ENCODE measurements at places on chromosomes 5 and 9. TPM values are rescaled to one million over a fixed set of nuclear protein-coding genes. Genes with fewer than 3 reads are reported as not detected.

DNA sequence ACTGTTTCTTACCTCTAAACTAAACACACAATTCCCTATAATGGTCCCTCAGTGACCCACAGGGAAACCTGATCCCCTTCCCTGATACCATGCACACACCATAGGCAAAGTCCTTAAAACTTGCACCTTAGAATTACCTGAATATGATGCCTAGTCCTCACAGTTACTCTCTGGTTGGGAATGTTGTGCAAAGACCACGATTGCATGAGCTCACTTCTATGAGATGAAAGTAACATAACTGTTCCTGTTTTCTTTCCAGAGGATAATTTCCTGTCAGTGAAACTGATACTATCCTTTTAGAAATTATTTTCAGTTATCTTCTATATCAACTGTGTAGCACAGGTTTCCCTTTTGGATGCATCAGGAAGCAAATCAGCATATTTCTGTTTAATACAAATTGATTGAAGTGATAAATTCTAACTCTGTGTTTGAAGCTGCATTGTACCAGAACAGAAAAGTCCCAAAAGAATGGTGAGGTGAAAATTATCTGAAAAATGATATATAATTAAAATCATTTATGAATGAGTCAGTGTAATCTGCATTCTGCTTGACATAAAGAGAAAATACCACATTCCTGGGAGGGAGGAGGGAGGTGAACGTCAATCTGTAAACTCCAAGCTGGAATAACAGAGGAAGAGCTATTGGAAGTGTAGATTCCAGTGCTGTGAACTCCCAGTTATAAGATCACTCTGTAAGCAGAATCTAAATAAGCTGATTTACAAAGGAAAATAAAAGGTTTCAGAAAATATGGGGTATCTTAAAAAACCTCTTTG is 51.2 kb upstream of the TNFAIP8 start:
- no peak for DNase-seq

DNA sequence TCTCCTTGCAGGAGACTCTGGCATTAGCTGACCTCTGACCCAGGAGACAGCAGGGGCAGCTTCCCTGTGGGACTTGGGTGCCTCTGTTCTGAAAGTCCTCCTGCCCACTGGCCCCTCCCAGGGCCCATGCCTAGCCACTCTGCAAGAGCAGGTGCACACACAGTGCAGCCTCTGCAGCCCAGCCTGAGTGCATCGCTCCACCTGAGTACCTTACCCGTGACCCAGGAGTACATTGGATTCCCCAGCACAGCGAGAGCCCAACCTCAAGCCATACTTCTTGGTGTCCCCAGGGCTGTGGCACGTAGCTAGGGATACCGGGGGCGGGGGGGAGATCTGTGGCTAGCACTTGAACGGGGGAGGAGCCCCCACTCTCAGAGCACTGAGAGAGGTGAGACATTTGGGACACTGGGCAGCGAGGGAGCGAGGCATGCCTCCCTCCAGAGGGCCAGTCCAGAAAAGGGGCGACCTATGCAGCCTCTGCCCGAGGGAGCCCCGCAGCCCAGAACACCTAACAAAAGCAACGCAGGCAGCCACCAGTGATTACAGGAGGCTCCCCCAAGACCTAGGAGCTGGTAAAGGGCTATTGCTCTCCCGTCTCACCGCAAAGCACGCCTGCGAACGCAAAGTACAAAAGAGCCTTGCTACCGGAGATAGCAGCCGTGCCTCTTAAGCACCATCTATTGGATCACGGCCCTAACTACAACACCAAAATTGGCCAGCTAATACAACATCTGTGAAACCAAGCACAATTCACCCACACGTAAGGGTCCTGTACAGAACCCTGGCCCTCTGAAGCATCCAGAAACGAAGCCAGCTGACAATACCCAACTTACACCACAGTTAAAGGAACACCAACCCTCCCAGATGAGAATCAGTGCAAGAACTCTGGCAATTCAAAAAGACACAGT is 826 bp upstream of the PRDM9 start:
- no peak for DNase-seq

- DNase-seq = no peak
Measured at GRCh38 chr5:74623006-74623611, 17.4 kb downstream of the ENC1 start.

DNA sequence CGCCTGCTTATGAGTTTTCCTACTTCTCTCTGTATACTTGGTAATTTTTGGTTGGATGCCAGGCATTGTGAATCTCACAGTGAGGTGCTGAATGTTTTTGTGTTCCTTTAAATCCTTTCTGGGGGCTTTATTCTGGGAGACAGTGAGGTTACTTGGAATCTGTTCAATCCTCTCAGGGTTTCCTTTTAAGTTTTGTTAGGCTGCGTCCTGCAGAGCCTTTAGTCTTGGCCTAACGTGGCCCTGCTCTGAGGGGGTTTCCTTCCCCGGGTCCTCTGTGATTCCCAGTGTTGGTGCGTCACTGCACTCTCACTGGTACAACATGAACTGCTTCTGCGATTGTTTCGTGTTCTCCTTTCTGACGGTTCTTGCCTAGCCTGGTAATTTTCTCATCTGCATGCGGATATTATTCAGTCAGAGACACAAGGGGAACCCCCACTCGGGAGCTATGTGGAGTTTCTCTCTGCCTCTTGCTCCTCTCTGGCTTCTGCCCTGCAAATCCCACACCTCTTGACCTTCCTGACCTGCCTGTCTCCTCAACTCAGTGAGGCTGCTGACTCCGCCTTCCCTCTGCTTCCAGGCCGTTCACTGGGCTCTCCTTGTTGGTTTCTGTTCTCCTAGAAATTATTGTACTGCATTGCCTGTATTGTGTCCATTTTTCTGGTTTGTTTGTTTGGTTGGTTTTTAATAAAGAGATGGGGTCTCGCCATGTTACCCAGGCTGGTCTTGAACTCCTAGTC is 128.1 kb downstream of the DAB2IP start:
- DNase-seq = no peak

DNA sequence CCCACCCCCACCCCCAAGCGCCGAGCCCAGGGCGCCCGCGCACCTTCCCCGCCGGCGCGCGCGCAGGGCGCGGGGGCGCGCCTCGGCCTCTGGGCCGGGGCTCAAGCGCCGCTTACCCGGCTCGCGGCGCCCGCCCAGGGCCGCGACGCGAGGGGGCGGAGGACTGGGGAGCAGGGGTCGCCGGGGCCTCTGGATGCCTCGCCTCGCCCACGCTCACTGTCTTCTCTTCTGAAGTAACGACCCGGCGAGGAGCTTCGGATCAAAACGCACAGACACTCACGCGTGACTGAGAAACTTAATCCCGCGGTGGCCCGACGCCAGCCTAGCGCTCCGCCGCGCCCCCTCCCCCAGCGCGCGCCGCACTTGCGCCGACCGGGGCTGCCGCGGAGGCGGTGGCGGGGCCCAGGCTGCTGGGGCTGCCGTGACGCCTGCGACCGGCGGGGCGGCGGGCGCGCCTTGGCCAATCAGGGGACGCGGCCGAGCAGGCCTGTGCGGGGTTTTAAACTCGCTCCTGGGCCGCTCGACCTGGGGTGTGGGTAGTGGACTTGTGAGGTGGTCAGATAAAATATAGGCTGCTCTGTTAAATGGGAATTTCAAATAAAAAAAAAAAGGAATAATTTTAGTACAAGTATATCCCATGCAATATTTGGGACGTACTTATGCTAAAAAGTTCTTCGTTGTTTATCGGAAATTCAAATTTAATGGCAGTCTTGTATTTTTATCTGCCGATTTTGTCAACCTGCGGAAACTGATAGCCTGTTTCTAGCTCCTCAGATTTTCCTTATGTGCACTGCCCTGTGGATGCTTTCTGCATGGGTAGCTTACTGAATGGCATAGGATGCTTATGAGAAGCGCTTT is at the start of gene MPDZ:
MPDZ (minus strand) TSS at position 409 of the 858 bp plus-strand sequence. CDS start 29,377 bp downstream, outside the sequence.
- no peak for DNase-seq

- DNase-seq = no peak
Measured at GRCh38 chr5:34047774-34048572, 5.0 kb upstream of the C1QTNF3 start.

DNA sequence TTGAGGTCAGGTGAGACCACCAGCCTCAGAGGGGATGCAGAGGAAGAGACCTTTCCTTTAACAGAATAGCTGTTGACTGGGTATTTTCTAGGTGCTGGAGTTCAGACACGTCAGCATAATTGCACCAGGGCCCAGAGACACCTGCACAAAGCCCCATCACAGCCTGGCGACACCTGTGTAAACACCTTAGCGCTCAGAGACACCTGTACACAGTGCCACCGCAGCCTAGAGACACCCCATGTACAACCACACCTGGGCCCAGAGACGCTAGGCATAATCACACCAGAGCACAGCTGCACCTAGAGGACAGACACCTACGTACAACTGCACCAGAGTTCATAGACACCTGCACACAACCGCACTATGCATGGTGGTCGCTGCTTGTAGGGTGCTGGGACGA is 1.0 kb downstream of the TRIP13 start:
- no peak for DNase-seq

DNA sequence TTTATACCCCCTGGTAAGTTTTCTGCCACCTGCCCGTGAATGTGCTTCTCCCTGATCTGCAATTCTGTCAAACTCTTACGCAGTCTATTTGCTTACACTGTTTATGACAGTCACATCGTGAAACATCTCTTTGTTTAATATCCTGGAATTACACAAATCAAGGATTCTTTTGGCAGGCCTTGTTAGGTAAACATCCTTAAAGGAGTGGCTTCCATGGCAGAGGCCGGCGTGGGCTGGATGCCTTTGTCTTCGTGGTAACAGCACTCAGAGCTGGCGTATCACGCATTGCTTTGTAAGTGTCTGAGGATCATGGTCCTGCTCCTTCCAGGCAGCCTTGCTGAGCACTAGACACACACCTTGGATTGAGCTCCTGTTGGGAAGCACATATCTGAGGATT is 145.7 kb downstream of the IRX1 start:
- DNase-seq = no peak

- no peak for DNase-seq
Measured at GRCh38 chr5:139950436-139950835, 92.7 kb downstream of the NRG2 start.

DNA sequence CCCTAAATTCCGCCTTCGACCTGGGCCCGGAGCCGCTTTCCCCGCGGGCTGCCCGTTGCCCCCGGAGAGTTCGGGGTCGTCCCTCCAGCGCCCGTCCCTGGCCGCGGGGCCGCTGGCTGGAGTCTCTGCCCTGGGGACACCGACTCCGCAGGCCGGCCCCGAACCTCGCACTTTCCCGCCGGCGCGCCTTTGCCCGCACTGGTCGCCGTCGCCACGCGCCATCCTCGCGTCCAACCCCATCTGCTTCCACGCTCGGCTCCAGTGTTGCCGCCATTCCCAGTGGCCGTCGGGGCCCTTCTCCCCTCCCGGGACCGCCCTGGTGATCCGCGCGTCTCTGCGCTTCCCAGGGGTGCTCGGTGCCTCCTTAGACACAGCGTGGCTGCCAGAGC is 11.0 kb downstream of the LHX3 start:
- DNase-seq = no peak

DNA sequence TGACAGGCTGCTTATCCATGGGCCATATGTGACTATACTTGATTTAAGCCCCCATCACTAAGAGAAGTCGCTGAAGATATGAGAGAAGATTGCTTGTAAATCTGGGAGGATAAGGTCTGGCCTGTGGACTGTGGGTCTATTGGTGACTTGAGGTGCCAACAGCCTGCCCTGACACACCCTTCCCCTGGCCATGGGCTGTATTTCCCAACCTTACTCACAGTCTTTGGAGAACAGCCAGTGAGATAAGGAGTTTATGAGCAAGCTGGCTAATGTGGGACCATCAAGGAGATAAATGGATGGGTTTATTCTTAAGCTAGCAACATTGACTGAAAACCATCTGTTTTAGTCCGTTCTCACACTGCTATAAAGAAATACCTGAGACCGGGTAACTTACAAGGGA is 231.3 kb downstream of the ZSWIM6 start:
- no peak for DNase-seq

GRCh38 chr9:125380406-125380805 is 118.8 kb downstream of the GAPVD1 start:
- DNase-seq = no peak

- DNase-seq = no peak
Measured at GRCh38 chr5:137921931-137922330, 32.7 kb downstream of the PKD2L2 start.

DNA sequence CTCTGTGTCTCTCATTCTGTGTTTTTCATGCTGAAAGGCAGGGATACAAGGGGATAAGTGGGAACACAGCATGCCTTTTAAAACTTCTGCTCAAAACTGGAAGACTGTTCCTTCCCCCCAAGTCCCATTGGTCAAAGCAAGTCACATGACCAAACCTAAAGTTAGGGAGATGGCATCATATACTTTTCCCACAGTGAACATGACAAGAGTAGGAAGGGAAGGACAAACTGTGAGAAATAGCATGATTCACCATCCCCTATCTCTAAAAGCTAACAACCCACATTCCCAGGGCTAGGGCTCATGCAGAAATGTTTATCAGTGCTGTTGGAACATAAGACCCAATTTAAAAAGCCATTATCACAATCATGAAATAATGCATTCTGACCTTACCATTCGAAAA is 24.2 kb upstream of the SHISAL2B start:
- DNase-seq = no peak

DNA sequence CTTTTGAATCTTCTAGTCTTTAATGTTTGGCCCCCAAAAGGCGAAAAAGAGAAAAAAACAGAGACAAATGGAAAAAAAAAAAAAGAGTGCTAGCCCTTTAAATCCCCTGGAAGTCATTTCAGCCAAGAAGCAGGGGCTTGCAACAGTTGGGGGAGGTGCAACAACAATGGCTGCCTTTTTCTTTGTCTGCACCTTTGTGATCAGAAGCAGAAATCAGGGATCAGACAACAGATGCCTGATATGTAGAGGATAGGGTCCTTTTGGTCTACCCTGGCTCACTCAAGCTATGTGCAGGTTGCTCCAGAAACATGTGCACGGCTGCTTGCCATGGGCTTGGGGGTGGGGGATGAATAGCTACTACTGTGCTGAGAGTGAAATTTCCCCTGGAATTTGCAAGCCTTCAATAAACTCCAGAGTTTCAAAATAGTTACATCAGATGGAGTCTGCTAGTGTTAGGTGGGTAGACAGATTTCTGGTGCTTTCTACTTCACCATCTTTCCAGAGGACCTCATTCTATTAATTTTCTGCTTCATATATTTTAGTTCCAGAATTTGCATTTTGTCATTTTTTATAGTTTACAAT is 150.9 kb downstream of the FGF18 start:
- no peak for DNase-seq

GRCh38 chr9:32677931-32678330 is 42.5 kb upstream of the TAF1L start:
- DNase-seq = no peak

The RMI1 gene
- 19.3 TPM for total RNA-seq

The ENC1 gene
- total RNA-seq = 0.86 TPM

The NIM1K gene
- 0.54 TPM for total RNA-seq

The PCDHB4 gene
- not detected for total RNA-seq

The AGXT2 gene
- total RNA-seq = not detected

The AQP3 gene
- total RNA-seq = 8.1 TPM

The C9 gene
- total RNA-seq = not detected

All from activated naive CD4-positive, alpha-beta T cell treated with anti-CD3 and anti-CD28 coated beads for 36 hours (primary cell).